Ascending aorta (tissue), 2 donors: ENCODE measurements at places on chromosomes 1 and 21. TPM values are rescaled to one million over a fixed set of nuclear protein-coding genes. Genes with fewer than 3 reads are reported as not detected.
A peak's percentile ranks its signal among the peaks of the same experiment; 100 is the strongest.

- peak; percentile 95 for DNase-seq
Measured at GRCh38 chr1:115089420-115090185, at the start of gene TSPAN2. TSPAN2 (minus strand) TSS chr1:115089503; CDS start chr1:115089432, 71 bp downstream.

DNA sequence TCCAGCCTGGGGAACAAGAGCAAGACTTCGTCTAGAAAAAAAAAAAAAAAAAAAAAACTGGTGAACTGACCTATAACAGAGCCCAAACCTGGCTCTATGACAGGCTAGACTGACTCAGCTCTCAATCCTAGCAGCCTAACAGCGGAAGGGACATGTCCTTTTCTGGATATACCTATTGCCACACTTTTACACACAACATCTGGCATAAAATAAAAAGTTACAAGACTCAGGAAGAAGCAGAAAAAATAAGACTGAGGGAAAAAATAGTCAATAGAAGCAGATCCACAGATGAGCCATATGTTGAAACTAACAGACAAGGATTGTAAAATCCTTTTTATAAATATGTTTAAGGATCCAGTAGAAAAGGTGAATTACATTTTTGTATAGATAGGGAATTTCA is 57.5 kb upstream of the IPO9 start:
- DNase-seq, result no peak

DNA sequence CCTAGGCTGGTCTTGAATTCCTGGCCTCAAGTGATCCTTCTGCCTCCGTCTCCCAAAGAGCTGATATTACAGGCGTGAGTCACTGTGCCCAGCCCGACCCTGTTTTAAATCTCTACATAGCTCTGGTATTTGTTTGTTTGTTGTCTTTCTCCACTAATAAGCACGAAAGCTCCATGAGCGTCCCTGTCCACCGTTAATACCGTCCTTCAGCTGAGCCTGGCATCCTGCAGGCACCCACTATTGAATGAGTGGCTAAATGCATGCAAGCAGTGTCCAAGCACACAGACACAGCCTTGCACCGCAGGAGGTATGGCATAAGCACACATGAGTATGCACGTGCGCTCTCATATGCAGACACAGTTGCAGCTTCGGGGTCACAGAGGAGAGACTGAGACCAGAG is 4.5 kb upstream of the COL16A1 start:
- DNase-seq, result no peak

GRCh38 chr1:190192627-190193026 is 285.0 kb downstream of the BRINP3 start:
- DNase-seq, result no peak

- no peak for DNase-seq
Measured at GRCh38 chr1:193767886-193768285, 581.5 kb upstream of the B3GALT2 start.

- DNase-seq, result no peak
Measured at GRCh38 chr21:45256021-45256911, 31.4 kb downstream of the POFUT2 start.

GRCh38 chr1:56547977-56548376 is 31.4 kb downstream of the PLPP3 start:
- DNase-seq, result no peak

DNA sequence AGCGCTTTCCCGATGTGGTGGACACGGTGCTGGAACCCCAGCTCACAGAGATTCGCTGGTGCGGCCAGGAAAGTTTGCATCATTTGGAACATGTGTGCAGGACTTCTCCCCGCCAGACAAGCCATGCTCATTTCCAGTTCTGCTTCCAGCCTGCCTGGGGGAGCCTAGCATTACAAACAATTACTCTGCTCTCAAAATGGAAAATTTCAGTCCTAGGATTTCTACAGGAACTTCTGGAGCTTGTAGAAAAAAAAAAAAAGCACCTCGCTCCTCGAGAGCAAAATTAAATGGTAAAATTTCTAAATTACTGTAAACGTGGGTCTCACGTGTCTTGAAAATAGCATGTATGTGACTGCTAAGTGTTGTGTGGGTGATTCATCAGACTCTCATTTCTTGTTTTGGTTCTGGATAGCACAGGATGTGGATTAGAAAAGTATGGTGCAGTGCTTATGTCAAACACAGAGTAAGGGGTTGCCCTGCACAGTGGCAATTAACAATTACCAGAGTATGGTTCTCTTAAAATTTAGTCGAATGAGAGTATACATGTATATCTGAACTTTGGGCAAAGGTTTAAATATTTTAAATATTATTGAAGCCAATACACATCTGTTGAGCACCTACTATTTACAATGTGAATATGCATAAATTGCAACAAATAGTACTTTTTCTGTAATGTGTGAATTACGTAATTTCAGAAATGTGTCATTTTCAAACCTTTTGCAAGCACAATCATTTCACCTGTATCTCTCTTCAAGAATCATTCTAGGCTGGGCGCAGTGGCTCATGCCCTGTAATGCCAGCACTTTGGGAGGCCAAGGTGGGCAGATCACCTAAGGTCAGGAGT is 61.8 kb upstream of the PTGFRN start:
- DNase-seq, result no peak

DNA sequence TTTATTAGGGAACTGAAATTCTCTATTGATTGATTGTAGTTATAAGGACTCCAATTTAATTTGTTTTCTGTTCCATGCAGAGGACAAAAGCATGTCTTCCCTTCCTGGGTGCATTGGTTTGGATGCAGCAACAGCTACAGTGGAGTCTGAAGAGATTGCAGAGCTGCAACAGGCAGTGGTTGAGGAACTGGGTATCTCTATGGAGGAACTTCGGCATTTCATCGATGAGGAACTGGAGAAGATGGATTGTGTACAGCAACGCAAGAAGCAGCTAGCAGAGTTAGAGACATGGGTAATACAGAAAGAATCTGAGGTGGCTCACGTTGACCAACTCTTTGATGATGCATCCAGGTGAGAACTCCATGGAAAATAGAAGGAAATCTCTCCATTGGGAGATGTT is 1.5 kb downstream of the SETDB1 start:
- DNase-seq, result no peak

DNA sequence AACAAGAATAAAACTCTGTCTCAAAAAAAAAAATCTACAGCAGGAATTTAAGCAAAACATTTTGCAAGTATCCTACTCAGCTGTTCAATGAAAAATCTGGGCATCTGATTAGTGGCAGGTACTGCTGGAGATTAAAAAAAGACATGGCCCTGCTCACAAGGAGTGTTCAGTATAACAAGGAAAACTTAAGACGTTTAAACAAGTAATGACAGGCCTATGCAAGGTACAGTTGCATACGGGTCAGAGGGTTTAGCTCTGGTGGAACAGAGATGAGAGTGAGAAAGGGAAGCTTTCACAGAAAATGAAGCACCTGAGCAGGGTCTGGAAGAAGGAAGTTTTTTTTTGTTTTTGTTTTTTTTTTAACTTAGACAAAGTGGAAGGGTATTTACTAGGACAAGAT is 23.0 kb downstream of the SNRNP40 start:
- DNase-seq, result no peak

DNA sequence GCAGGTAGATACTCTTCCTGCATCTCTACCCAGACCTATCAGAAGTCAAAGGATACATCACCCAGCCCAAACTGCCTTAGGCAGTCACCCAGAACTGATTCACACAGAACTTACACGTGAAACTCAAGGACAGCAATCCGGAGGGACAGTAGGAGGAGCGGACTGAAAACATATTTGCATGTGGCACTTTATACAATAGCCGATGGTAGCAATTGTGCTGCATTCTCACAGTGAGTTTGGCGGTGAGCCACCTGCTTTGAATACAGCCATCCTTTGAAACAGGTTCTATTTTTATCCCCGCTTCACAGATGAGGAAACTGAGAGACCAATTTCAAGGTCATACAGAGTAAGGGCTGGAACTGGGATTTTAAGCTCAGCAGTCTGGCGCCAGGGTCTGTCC is 69.5 kb downstream of the EDEM3 start:
- no peak for DNase-seq

GRCh38 chr21:26847921-26848320 is 2.7 kb upstream of the ADAMTS1 start:
- DNase-seq, result no peak

DNA sequence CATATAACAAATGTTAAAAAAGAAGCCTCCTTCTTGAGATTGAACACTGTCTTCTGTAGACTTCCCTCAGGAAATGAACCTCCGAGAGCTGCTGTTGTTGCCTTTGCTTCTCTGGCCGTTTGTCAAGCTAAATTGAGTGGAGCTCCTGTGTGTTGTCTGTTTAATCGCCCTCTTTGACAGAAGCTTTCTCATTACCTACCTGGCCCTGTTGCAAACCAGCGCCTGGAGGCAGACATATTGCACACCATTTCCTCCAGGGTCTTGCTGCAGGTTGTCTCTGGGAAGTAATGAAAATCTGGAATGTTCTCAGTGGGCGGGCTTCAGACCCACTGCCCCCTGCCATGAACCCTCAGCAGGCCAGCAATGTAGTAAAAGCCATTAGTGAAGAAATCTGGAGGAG is 83.3 kb downstream of the GABPA start:
- no peak for DNase-seq

GRCh38 chr1:11684070-11684469 is 3.1 kb upstream of the MAD2L2 start:
- no peak for DNase-seq

- DNase-seq, result no peak
Measured at GRCh38 chr1:62601457-62601856, 4.1 kb downstream of the ANGPTL3 start.

- no peak for DNase-seq
Measured at GRCh38 chr1:10339815-10340214, 59.0 kb upstream of the PGD start.

DNA sequence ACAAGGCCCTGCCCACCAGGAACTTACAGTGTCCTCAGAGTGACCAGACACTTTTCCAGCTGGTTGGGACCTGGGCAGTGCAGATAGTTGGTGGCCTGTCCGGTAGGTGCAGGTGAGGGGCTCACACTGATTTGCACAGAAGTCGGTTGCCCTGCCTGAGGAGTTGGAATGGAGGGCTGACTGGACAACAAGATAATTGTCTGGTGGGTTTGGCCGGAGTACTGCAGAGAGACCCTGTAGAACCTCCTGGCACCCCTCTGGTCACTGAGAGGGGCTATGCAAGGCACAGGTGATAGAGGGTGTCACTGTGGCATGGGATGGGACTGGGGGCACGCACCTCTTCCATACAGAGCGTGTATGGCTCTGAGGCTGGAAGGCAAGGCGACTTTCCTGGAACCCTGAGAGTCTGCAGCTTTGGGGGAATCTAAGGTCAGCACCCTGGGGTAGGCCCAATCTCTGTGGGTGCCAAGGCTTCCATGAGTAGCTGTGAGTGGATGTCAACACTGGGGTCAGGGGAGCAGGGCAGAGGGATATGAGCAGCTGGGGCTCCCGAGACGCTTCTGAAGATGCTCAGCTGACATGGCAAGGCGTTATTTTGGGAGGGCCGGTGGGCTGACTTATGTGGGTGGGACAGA is 7.6 kb upstream of the PLA2G2D start:
- no peak for DNase-seq

DNA sequence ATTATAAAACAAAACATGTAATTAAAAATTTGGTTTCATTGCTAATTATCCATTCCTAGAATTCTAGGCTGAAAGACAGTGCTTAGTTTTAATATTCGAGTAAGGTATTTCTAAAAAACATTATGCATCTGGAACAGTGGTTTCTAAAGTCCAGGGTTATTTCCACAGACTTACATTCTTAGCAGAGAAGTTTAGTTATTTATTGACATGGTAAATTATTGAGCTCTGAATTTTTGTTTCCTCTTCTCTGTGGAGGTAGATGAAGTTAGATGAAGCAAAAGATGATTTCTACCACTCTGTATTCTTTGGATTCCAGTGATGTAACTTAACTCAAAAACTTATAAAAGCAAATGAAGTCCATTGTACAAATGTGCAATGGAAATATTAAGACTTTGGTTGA is 709.4 kb downstream of the MRPL39 start:
- DNase-seq, result no peak

DNA sequence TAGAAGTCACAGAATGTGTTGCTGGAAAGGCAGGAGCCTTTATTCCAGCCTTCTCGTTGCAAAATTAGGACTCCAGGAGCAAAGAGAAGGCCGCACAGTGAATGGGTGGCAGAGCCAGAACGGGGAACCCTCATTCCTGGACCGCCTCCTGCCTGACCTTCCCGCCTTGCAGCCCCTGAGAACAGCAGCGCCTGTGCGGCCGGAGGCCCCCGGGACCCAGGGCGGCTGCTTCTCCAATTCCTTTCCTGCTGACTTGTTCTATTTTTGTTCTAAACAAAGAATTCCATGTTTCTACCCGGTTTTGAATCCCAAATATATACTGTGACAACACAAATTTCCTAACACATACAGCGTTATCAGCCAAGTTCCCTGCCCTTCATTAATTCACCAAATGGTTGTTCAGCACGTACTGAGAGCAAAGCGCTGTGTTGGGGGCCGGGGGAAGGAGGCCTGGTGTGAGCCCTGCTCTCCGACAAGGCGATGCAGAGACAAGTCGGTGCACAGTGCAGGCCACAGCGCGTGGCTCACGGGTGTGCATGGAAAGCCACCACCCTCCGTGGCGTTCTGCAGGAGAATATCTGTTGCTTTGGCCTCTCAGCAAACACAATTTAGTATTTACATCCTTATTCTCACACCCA is 31.9 kb upstream of the COL6A2 start:
- no peak for DNase-seq

DNA sequence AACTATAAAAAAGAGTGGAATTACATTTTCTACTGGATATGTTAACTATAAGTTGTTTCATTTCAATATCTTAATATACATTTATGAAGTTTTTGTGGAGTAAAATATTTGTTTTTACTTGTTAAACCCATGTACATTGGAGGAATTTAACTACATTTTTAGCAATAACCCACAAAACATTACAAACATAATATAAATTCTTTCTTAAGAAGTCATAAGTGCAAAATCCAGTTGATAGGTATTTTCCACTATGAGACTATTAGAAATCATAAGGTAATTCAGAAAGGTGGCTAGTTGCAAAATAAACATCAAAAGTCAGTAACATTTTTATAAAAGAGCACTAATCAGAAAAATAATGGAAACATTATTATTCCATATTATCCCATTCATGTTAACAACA is 73.9 kb upstream of the RRP15 start:
- DNase-seq, result no peak

GRCh38 chr1:168917796-168918195 is 188.7 kb upstream of the ATP1B1 start:
- no peak for DNase-seq

- DNase-seq, result no peak
Measured at GRCh38 chr21:24200052-24200451, 1407.2 kb downstream of the MRPL39 start.

LCE3E gene
- not detected for total RNA-seq

RNU1-1 gene
- under 0.01 TPM for total RNA-seq

TENT5C gene
- total RNA-seq, result 0.32 TPM

OR4F29 gene
- not detected for total RNA-seq

NUDT17 gene
- not detected for total RNA-seq

GPR153 gene
- total RNA-seq, result 24.3 TPM

SLC44A5 gene
- not detected for total RNA-seq

DEPDC1 gene
- total RNA-seq, result not detected

BARHL2 gene
- not detected for total RNA-seq

CDC14A gene
- total RNA-seq, result 2.0 TPM

ZNF683 gene
- not detected for total RNA-seq

CYP4X1 gene
- 17.2 TPM for total RNA-seq

RABIF gene
- total RNA-seq, result 1.9 TPM

TCEA3 gene
- total RNA-seq, result 11.3 TPM

CATSPERE gene
- not detected for total RNA-seq

CRABP2 gene
- not detected for total RNA-seq

OR2T33 gene
- not detected for total RNA-seq

LCE2C gene
- total RNA-seq, result not detected
